ENCODE measurements at places on chromosomes 3 and 15. TPM values are rescaled to one million over a fixed set of nuclear protein-coding genes. Genes with fewer than 3 reads are reported as not detected.

Gene CPOX
- total RNA-seq: 41.1 TPM

Gene TRMT10C
- 24.8 TPM for total RNA-seq

Gene SEMA3G
- 0.22 TPM for total RNA-seq

Gene NUTM1
- not detected for total RNA-seq

Gene DNAJC19
- total RNA-seq: 59.7 TPM

Gene HEG1
- total RNA-seq: 20.2 TPM

- no peak overlapping the region for H3K27ac ChIP-seq
- H3K36me3 ChIP-seq: no peaks in the 10 kb centered on the region
- no peaks in the 10 kb centered on the region for H3K27me3 ChIP-seq
- no peaks in the 10 kb centered on the region for H3K4me1 ChIP-seq
- no peak for DNase-seq
Measured at GRCh38 chr3:103499967-103500366, 1065.2 kb downstream of the ZPLD1 start.

- no peak overlapping the region for H3K4me3 ChIP-seq
- H3K4me1 ChIP-seq: no peaks in the 10 kb centered on the region
- no peaks in the 10 kb centered on the region for H3K36me3 ChIP-seq
- DNase-seq: no peak
- H3K27me3 ChIP-seq: no peaks in the 10 kb centered on the region
Measured at GRCh38 chr3:100002599-100003350, 111.5 kb downstream of the FILIP1L start.

DNA sequence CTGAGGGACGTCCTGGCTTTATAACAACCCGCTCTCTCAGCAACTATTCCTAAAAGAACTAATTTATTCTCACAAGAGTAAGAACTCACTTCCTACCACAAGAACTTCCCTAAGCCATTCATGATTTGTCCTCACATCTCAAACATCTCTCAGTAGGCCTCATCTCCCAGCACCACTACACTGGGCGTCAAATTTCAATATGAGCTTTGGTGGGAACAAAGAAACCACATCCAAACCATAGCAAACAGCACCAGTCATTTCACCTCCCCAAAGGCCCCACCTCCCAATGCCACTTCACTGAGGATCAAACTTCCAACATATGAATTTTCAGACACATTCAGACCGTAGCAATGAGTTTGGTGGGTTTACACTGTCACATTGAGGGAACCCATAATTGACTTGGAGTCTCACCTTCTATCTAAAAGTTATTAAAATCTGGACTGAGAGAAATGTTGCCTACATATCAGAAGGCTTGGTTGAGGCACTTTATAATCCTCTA lies 116.4 kb upstream of the AGBL1 start:
- no peaks in the 10 kb centered on the region for H3K36me3 ChIP-seq
- H3K27ac ChIP-seq: no peak overlapping the region
- peaks cover 4% of the 10 kb centered on the region for H3K27me3 ChIP-seq
- DNase-seq: no peak
- no peaks in the 10 kb centered on the region for H3K4me1 ChIP-seq

- H3K27me3 ChIP-seq: no peaks in the 10 kb centered on the region
- no peak overlapping the region for H3K4me3 ChIP-seq
- no peaks in the 10 kb centered on the region for H3K36me3 ChIP-seq
- no peak for DNase-seq
- no peak overlapping the region for H3K27ac ChIP-seq
Measured at GRCh38 chr3:170716172-170716805, 130.4 kb upstream of the SLC7A14 start.

- H3K36me3 ChIP-seq: no peaks in the 10 kb centered on the region
- no peak overlapping the region for H3K27ac ChIP-seq
- H3K27me3 ChIP-seq: no peaks in the 10 kb centered on the region
- H3K4me1 ChIP-seq: no peaks in the 10 kb centered on the region
Measured at GRCh38 chr15:79592126-79592525, 160.0 kb downstream of the MINAR1 start.

- no peak for DNase-seq
- H3K27me3 ChIP-seq: no peaks in the 10 kb centered on the region
- peaks cover 22% of the 10 kb centered on the region for H3K36me3 ChIP-seq
- H3K27ac ChIP-seq: no peak overlapping the region
- H3K4me3 ChIP-seq: no peak overlapping the region
Measured at GRCh38 chr3:47813551-47814177, 10.7 kb downstream of the DHX30 start.

DNA sequence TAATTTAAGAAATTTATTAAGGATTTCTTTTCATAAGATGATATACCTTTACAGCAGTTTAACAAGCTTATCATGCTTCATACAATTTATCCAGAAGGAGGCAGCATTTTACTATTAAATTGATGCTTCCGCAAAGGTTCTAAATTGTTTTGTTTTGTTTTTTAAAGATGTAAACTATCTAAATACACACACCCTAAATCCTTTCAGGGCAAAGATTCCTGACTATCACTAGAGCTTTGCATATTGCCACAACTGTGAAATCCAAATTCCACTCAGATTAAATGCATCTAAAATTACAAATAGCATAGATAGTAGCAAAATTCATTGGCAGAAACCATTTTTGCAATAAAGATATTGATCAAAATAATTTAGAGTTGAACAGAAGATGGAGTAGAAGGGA lies 44.5 kb upstream of the CCNL1 start:
- H3K27ac ChIP-seq: no peak overlapping the region
- no peak for DNase-seq
- no peaks in the 10 kb centered on the region for H3K4me1 ChIP-seq
- no peak overlapping the region for H3K4me3 ChIP-seq
- H3K36me3 ChIP-seq: no peaks in the 10 kb centered on the region

- peaks cover 7% of the 10 kb centered on the region for H3K27me3 ChIP-seq
- H3K36me3 ChIP-seq: no peaks in the 10 kb centered on the region
- H3K4me3 ChIP-seq: no peak overlapping the region
- DNase-seq: no peak
- no peaks in the 10 kb centered on the region for H3K4me1 ChIP-seq
Measured at GRCh38 chr3:184584464-184584891, 22.9 kb downstream of the EPHB3 start.

DNA sequence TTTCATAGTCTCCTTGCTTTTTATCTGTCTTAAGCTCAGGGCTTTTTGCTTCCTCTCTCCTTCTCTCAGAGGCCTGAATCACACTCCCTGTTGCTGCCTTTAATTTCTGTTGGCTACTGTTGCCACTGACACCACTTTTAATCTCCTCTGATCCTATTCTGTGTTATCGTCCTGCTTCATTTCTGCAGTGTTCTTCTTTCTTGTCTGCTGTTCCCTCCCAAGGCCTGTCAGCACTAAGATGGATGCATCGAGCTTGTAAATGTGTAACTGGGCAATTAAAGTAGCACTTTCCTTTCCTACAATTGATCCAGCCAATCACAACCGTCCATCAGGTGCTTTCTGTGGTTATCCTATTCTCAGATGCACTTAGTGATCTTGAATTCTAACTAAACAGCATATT lies 71.3 kb upstream of the VEPH1 start:
- no peaks in the 10 kb centered on the region for H3K36me3 ChIP-seq
- no peak overlapping the region for H3K27ac ChIP-seq
- H3K4me1 ChIP-seq: no peaks in the 10 kb centered on the region
- DNase-seq: no peak
- H3K27me3 ChIP-seq: no peaks in the 10 kb centered on the region
- no peak overlapping the region for H3K4me3 ChIP-seq

DNA sequence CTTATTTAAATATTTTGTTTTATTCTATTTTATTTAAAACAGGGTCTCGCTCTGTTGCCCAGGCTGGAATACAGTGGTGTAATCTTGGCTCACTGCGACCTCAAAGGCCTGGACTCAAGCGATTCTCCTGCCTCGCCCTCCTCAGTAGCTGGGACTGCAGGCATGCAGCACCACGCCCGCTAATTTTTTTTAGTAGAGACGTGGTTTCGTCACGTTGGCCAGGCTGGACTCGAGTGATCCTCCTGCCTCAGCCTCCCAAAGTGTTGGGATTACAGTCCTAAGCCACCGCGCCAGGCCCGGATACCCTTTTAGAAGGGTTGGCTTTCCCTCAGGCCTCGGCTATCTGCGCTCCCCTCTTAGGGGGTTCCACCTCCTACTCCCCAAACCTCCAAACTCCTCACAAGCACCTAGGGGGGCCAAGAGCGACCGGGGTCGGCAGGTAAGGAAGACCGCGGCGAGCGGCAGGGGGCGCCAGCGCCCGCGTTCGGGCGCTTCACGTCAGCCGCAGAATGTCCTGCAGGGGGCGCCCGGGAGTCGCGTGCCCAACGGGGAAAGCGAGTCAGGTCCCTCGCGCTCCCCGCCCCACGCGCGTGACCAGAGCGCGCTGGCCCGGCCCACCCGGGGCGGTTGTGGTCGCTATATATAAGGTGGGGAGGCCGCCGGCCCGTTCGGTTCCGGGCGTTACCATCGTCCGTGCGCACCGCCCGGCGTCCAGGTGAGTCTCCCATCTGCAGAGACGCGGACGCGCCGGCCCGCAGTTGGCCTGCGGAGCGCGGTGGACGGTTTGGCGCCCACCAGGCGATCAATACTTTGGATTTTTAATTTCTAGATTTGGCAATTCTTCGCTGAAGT lies 51.8 kb upstream of the GATM start:
- peak overlapping the region; percentile 44 for H3K4me3 ChIP-seq
- H3K27ac ChIP-seq: no peak overlapping the region
- no peaks in the 10 kb centered on the region for H3K36me3 ChIP-seq
- peak; percentile 84 for DNase-seq

DNA sequence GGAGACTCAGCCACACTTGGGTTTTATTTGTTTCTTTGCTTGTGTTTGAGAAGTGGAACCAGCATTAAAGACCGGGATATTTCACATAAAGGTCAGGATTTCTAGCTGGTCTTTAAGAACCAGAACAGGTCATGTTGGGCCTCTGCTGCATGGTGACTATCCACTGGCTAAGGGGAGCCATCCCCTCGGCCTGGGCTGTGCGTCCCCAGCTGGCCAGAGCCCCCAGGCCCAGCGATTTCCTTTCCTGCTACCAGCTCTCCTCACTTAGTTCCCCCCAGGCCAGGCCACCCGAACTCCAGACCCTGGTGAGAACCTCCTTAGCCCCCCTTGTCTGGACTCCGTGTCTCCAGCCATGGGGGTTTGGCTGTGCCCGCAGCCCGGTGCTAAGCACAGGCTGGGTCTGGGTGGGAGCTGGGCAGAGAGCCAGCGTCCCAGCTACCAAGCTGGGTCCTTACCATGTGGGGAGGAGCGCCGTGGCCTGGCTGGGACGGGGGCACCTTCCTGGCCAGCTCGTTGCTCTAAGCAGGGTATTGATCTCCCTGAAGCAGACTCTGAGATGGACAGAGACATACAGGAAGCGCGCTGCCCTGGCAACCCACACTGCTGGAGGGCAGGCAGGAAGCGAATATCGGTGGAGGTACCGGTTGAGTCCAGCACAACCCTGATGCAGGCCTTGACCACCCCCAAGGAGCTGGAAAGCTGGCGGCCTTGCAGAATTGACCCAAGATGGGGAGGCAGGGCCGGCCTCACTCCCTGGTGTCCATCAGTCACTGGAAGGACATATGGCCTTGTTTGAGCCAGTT lies 49.4 kb downstream of the KLF15 start:
- no peak overlapping the region for H3K4me3 ChIP-seq
- no peaks in the 10 kb centered on the region for H3K27me3 ChIP-seq
- no peaks in the 10 kb centered on the region for H3K36me3 ChIP-seq
- H3K4me1 ChIP-seq: no peaks in the 10 kb centered on the region

DNA sequence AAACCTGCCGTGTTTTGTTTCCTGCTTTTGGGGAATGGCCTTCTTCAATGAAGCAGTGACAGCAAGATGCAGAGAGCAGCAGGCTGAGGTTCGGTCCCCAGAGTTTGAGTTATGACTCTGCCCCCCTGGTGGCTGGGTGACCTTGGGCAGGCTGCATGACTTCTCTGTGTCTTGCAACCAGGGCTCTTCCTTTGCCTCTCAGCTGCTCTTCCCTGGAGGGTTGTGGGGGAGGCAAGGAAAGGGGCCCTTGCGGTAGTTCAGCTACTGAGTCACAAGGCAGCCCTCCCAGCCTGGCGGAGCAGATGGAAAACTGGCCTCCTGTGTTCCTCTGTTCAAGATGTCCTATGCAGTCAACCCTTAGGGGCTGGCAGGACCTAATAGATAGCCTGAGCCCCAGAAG lies 17.1 kb downstream of the CTXND1 start:
- no peak overlapping the region for H3K4me3 ChIP-seq
- no peak overlapping the region for H3K27ac ChIP-seq
- H3K27me3 ChIP-seq: no peaks in the 10 kb centered on the region
- DNase-seq: peak; percentile 3

DNA sequence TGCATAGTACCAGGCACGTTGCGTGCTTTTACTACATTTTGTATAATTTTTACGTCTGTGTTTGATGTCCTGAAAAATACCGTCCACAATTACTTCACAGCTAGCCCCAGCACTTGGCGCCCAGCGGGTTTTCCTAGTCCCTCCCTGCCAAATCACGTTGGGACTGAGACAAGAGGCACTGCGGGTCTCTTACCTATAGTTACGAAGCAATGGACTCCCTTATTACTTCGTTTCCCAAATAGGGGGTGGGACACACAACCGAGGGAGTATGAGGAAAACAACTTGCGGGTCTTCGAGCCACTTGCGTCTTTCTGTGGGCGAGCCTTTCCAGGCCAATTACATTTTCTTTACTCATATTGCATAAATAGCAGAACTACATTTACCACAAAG lies 620 bp upstream of the CMSS1 start:
- H3K27me3 ChIP-seq: no peaks in the 10 kb centered on the region
- peak overlapping the region; percentile 59 for H3K4me3 ChIP-seq
- peaks cover 20% of the 10 kb centered on the region for H3K4me1 ChIP-seq
- H3K36me3 ChIP-seq: no peaks in the 10 kb centered on the region
